GM23338 (cell line): ENCODE measurements at places on chromosomes 6 and 20. TPM values are rescaled to one million over a fixed set of nuclear protein-coding genes. Genes with fewer than 3 reads are reported as not detected.

GRCh38 chr6:149845549-149845948, 18.6 kb downstream of the LRP11 start:
- DNase-seq: no peak
- H3K4me1 ChIP-seq: no peaks in the 10 kb centered on the region
- H3K27me3 ChIP-seq: no peaks in the 10 kb centered on the region

LINC00237 gene
- total RNA-seq: 0.31 TPM in 1 of 2 replicates, not detected in the other

DNA sequence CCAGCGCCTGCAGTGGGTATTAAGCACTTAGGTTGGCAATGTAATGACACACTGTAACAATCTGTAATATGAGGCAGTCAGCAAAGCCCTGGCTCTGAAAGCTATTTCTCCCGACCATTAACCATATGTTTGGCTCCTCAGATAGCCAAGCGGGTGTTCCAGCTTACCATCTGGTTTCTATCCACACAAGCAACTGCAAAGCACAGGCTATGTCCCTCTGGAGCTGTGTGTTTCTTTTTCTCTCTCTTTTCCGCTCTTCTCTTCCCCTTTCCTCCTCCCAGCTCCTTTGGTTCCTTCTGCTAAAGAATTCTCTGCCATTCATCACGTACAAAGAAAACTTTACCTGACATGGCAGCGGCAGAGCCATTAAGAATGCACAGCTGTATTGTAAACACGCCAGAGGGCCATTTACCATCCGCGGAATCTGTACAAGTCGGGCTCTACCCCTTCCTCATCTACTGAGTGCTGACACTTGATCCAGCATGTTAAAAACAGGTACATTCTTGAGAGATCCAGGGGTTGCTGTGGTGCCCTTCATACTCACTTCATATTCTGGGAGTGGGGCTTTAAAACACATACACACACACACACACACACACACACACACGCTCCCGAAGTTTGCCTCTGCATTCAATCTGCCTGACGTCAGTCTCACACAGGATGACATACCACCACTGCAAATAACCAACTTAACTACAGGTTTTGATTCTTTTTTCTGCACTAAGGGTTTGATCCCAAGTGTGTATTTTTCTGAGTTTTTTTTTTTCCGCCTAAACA, 77.2 kb downstream of the BACH2 start:
- H3K27me3 ChIP-seq: no peaks in the 10 kb centered on the region
- peak overlapping the region; percentile 96 for H3K27ac ChIP-seq
- no peak overlapping the region for H3K4me3 ChIP-seq
- DNase-seq: peak; percentile 15
- H3K4me1 ChIP-seq: peaks cover 51% of the 10 kb centered on the region

ZNF335 gene
- total RNA-seq: 18.6 and 24.2 TPM in 2 replicates

GRCh38 chr6:118372413-118372812, 175.7 kb upstream of the PLN start:
- H3K4me1 ChIP-seq: no peaks in the 10 kb centered on the region; the same call in 1 of the 2 replicates
- DNase-seq: no peak
- H3K27ac ChIP-seq: no peak overlapping the region
- no peaks in the 10 kb centered on the region for H3K36me3 ChIP-seq
- no peak overlapping the region for H3K4me3 ChIP-seq

- H3K36me3 ChIP-seq: no peaks in the 10 kb centered on the region
- peak overlapping the region; percentile 57 for H3K4me3 ChIP-seq
- peak; percentile 49 for DNase-seq
- H3K4me1 ChIP-seq: peaks cover 6% of the 10 kb centered on the region; the same call in 1 of the 2 replicates
Observed at GRCh38 chr20:25076731-25077609, 5.0 kb downstream of the VSX1 start.

PRDM13 gene
- 0.10 and 0.27 TPM in 2 replicates for total RNA-seq

GRCh38 chr6:155181498-155181897, 82.3 kb upstream of the CLDN20 start:
- no peak overlapping the region for H3K27ac ChIP-seq
- H3K4me1 ChIP-seq: peaks cover 11% of the 10 kb centered on the region
- H3K36me3 ChIP-seq: peaks cover 6% of the 10 kb centered on the region
- H3K4me3 ChIP-seq: no peak overlapping the region
- no peak for DNase-seq
- no peaks in the 10 kb centered on the region for H3K27me3 ChIP-seq

GRCh38 chr6:71324194-71324785, 35.7 kb downstream of the OGFRL1 start:
- H3K36me3 ChIP-seq: no peaks in the 10 kb centered on the region
- no peaks in the 10 kb centered on the region for H3K4me1 ChIP-seq
- no peaks in the 10 kb centered on the region for H3K27me3 ChIP-seq
- H3K27ac ChIP-seq: no peak overlapping the region

DST gene
- total RNA-seq: 159 and 188 TPM in 2 replicates

DNA sequence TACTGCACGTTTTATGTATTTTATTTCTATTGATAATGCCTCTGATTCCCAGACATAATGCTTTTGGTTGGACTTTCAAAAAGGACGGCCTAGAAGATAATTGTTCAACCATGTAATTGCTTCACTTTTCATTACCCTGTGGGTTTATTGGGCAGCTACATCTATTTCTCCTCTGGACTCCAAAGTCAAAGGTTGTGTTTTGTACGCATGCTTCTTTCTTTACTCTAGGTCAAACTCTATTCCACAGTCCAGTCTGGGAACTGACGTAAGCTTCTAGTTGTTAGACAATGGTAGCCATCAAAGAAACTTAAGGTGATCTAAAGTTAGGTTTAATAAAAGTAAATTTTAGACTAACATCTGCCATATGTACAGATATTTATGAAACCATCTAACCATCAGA, 6.6 kb upstream of the SLC17A3 start:
- no peak overlapping the region for H3K4me3 ChIP-seq
- H3K4me1 ChIP-seq: no peaks in the 10 kb centered on the region
- no peaks in the 10 kb centered on the region for H3K27me3 ChIP-seq
- H3K27ac ChIP-seq: no peak overlapping the region

NHLRC1 gene
- total RNA-seq: 1.0 and 1.1 TPM in 2 replicates

AVP gene
- total RNA-seq: not detected in 2 replicates

DNA sequence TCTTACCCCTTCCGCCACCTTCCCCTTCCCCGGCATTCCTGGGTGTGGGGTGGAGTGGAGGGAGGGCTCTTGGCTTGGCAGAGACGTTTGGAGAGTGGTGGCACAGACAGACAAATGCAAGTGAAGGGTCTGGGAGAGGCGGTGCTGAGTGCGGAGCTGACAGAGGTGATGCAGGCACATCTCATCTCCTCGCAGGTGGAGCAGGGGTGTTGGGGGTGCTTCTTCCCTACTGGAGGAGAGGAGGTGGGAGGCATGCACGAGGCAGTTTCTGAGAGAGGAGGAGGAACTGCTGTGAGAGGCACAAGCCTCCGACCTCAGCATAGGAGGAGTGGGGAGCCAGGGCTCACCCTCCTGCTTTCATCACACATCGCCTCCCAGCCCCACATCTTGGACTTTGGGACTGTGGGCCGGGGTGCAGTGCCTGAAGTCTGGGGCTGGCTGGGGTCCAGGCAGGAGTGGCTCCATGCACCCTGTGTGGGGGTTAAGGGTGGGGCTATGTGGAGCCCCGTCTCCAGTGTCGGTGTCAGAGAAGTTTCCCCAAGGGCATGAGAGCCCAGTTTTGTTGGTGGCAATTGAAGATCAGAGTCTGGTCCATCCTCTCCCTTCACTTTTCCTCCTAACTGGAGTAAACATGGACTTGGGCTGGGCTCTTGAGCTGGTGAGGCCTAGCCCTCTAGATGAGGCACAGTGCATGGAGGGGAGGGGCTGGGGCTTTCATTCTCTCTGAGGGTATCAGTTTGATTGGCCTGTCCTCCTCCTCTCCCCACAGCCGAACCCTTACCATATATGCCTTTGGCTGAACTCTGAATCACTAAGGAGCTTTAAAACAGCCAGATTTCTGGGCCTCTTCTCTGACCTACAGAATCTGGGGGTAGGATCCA, 20.2 kb upstream of the SLC22A7 start:
- peaks cover 47% of the 10 kb centered on the region for H3K27me3 ChIP-seq
- DNase-seq: no peak
- H3K4me1 ChIP-seq: peaks cover 25% of the 10 kb centered on the region
- no peak overlapping the region for H3K27ac ChIP-seq
- no peak overlapping the region for H3K4me3 ChIP-seq
- H3K36me3 ChIP-seq: no peaks in the 10 kb centered on the region

DNA sequence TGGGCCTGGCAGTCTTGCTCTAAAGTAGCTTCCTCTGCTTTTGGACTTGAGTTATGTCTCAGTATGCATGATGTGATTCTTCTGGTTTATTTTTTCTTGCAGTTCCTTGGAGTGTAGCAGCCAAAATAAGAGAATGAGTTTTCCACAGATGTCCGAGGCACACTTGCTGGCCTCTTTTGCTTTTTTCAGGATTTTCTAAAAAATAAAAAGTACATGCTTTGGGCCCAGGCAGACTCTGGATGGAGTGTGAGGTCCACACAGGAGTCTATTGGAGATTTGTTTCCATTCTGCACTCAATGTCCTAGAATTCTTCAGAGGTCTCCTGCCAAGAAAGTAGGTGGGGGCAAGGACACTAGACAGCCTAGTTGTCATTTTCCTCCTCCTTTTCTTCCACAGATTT, 477.6 kb downstream of the EPM2A start:
- no peaks in the 10 kb centered on the region for H3K36me3 ChIP-seq
- H3K27me3 ChIP-seq: no peaks in the 10 kb centered on the region
- no peaks in the 10 kb centered on the region for H3K4me1 ChIP-seq
- no peak overlapping the region for H3K4me3 ChIP-seq

DNA sequence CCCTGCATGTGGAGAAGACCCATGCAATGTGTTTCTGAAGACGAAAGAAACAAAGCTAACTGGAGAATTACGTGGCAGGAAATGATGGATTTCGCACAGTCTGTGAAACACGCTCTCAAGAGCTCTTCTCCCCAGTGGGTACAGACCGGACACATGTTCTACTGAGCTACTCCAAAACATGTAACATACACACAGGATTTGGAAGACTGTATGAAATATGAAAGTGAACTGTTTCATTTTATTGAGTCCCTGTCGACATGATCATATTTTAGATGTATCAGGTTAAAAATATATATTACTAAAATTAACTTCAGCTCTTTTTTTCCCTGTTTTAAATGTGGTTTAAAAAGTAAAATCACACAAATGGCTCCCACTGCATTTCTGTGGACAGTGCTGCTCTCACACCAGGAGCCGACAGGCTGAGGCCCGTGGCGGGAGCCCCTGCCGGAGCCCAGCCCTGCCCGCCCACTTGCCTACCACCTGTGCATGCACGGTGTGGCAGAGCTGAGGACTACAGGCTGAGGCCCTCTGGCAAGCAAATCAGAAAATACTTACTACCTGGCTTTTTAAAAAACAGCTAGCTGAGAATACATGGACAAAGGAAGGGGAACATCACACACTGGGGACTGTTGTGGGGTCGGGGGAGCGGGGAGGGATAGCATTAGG, 58.9 kb upstream of the NXT1 start:
- H3K4me1 ChIP-seq: no peaks in the 10 kb centered on the region
- H3K27ac ChIP-seq: no peak overlapping the region
- H3K4me3 ChIP-seq: no peak overlapping the region
- H3K27me3 ChIP-seq: no peaks in the 10 kb centered on the region
- no peaks in the 10 kb centered on the region for H3K36me3 ChIP-seq

LY6G6F gene
- not detected in 2 replicates for total RNA-seq

DNA sequence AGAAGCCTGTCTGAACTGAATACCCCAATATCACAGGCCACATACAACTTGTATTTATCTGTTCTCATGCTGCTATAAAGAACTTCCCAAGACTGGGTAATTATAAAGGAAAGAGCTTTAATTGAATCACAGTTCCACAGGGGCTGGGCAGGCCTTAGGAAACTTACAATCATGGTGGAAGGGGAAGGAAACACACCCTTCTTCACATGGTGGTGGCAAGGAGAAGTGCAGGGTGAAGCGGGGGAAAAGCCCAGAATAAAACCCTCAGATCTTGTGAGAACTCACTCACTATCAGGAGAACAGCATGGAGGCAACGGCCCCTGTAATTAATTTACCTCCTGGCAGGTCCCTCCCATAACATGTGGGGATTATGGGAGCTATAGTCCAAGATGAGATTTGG, 50.3 kb upstream of the FNDC1 start:
- no peak overlapping the region for H3K4me3 ChIP-seq
- H3K27ac ChIP-seq: no peak overlapping the region
- no peaks in the 10 kb centered on the region for H3K36me3 ChIP-seq
- no peaks in the 10 kb centered on the region for H3K4me1 ChIP-seq
- no peaks in the 10 kb centered on the region for H3K27me3 ChIP-seq

- peaks cover 22% of the 10 kb centered on the region for H3K27me3 ChIP-seq
- H3K4me3 ChIP-seq: no peak overlapping the region
- no peak overlapping the region for H3K27ac ChIP-seq
- no peaks in the 10 kb centered on the region for H3K36me3 ChIP-seq
- DNase-seq: no peak
- peaks cover 4% of the 10 kb centered on the region; the same call in 1 of the 2 replicates for H3K4me1 ChIP-seq
Observed at GRCh38 chr6:29017428-29017802, 12.3 kb upstream of the ZNF311 start.

DNA sequence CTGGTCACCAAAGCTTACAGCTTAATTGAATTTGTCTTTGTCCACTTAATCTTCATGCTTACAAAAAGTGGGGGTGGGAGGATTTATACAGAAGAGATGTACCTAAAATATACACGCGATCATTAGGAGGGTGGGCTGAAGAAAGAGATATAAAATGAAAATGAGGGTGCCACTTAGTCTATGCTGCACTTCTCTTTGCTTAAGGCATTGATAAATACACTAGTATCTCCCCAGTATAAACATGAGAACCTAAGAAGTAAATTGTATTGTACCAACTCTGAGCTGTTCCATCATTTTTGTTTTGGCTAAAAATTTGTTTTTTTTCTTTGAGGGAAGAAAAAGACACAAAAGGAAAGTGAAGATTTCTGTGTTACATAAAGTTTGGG, 170.8 kb upstream of the ZNF217 start:
- DNase-seq: no peak
- H3K4me1 ChIP-seq: peaks cover 30% of the 10 kb centered on the region
- peak overlapping the region; percentile 81 for H3K27ac ChIP-seq
- H3K27me3 ChIP-seq: no peaks in the 10 kb centered on the region
- H3K4me3 ChIP-seq: peak overlapping the region; percentile 6; the same call in 1 of the 2 replicates

MEI4 gene
- total RNA-seq: 0.16 and 0.63 TPM in 2 replicates

DNA sequence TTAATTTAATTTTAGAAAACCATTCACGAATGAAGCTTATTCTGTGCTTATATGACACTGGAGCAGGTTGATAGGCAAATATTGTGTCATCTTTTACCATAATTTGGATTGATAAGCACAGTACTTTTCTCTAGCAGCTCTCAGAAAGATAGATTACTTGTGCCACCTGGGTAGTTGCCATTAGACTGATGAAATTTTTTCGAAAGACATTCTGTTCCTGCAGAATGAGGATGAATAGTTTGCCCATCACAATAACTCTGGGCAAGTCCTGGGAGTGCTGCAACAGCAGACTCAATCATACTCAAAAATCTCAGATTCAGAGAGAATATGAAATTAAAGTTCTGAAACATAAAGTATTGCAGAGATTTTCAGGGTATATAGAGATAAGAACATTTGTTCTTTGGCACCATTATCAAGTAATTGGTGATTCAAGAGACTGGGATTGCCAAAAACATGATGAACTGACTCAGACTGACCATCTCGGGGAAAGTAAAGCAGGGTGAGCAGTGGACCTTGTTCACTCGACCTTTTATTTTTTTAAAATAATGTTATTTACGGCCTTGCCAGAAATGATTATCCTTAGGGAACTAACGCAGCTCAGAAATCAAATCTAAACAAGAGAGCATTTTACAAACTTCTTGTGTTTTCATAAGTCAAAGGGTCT, 65.8 kb upstream of the PTCHD4 start:
- no peaks in the 10 kb centered on the region for H3K27me3 ChIP-seq
- no peak overlapping the region for H3K27ac ChIP-seq
- no peaks in the 10 kb centered on the region for H3K36me3 ChIP-seq
- H3K4me3 ChIP-seq: no peak overlapping the region
- DNase-seq: no peak
